Brain pericyte (primary cell): ENCODE measurements at places on chromosomes 12 and 14.

DNA sequence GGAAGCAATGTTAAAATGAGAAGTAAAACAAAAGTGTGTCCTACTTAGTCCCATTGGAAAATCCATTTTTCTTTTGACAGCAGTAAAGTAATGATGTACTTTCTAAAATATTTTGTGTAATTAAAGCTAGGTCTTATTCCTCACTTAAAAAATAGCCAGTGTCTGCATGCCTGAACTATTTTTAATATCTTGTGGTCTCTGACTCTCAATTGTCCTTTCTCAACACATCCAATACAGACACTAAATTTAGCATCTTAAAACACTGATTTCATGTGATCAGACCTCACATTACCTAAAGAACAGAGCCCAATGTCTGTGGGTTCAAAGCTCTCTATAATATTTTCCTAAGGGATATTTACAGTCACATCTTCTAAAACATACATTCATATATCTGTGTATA, 108.0 kb downstream of the DERA start:
- no peak for DNase-seq

DNA sequence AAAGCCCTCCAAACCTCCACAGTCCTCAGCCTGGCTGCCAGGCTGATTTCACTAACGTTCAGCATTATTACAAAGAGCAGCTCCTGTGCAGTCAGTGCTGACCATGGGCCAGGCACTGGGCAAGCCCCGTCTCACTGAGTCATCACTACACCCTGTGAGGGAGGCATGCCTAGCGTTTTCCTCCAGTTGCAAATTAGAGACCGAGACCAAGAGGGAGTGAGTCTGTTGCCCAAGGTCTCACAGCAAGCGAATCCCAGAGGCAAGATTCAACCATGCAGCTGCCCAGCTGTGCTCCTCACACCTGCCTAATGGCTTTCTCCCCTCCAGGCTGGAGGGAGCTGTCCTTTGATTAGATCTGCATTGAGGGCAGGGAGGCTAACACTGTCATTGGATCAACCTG, 229.3 kb upstream of the LHX5 start:
- no peak for DNase-seq

- no peak for DNase-seq
These were observed 158.4 kb upstream of the MYL2 start for GRCh38 chr12:111078731-111079130.

- DNase-seq, result no peak
These were observed 30.4 kb downstream of the XRCC3 start for GRCh38 chr14:103684871-103685270.

- DNase-seq, result no peak
These were observed 56.3 kb downstream of the SPTB start for GRCh38 chr14:64823305-64823861.
